Activated T-helper 1 cell treated with anti-CD3 and anti-CD28 coated beads, Interleukin-12 subunit alpha, Interleukin-12 subunit beta, Interleukin-2, Interleukin-4 antibody, amounts not matched to agents 30 ng/mL and 10 ng/mL and 1 ng/mL, durations not matched to agents 14 hours and 24 hours and 36 hours (primary cell): ENCODE measurements at places on chromosomes 1 and 21. TPM values are rescaled to one million over a fixed set of nuclear protein-coding genes. Genes with fewer than 3 reads are reported as not detected.

DNA sequence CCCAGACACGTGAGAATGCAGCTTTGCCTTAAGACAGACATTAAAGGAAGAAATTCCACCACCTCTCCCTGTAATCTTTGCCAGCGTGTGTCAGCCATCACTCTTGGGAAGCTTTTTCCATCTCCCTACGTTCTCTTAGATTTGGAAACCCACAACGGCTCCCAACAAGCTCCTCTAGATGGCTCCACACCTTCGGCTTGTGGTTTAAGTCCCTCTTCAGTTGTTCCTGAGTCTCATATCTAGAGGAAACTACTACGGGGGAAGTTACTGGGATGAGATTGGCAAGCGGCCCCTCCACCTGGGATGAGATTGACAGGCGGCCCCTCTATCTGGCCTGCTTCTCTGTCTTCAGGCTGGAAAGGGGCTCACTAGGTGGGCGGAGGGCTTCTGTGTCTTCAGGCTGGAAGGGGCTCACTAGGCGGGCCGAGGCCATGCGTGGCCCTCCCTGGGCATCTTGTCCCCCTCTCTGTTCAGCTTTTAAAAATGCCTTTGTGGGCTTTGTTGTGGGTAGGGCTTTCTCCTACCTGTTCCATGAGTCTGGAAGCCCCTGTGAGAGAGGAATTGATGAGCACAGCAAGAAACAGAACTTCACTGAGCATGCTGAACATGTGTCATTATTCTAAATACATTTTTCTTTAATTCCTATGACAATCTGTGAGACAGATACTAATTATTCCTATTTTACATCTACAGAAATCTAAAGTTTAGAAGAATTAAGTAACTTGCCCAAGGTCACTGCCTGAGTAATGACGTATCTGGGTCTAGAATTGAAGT is 670.5 kb downstream of the KIF26B start:
- H3K4me1 ChIP-seq, result no peaks in the 10 kb centered on the region
- H3K36me3 ChIP-seq, result no peaks in the 10 kb centered on the region
- no peaks in the 10 kb centered on the region for H3K27me3 ChIP-seq
- no peak overlapping the region for H3K27ac ChIP-seq
- no peak for DNase-seq

- H3K27ac ChIP-seq, result no peak overlapping the region
- peaks cover 4% of the 10 kb centered on the region for H3K4me1 ChIP-seq
- no peak for DNase-seq
- no peaks in the 10 kb centered on the region for H3K36me3 ChIP-seq
Observed at GRCh38 chr1:150529017-150529416, 13.5 kb downstream of the FALEC start.

GRCh38 chr1:79667848-79668696 is 661.5 kb upstream of the ADGRL4 start:
- no peaks in the 10 kb centered on the region for H3K4me1 ChIP-seq
- H3K27me3 ChIP-seq, result no peaks in the 10 kb centered on the region
- H3K27ac ChIP-seq, result no peak overlapping the region
- no peaks in the 10 kb centered on the region for H3K36me3 ChIP-seq

GRCh38 chr1:68377098-68377497 is 72.7 kb downstream of the RPE65 start:
- no peak overlapping the region for H3K27ac ChIP-seq
- DNase-seq, result no peak
- no peaks in the 10 kb centered on the region for H3K4me1 ChIP-seq
- no peak overlapping the region for H3K4me3 ChIP-seq
- H3K36me3 ChIP-seq, result no peaks in the 10 kb centered on the region

- H3K36me3 ChIP-seq, result peaks cover 12% of the 10 kb centered on the region
- DNase-seq, result peak; percentile 70
- peak overlapping the region; percentile 96 for H3K27ac ChIP-seq
- H3K4me3 ChIP-seq, result peak overlapping the region; percentile 58
Observed at GRCh38 chr1:209651138-209651587, 1.1 kb downstream of the LAMB3 start.

DNA sequence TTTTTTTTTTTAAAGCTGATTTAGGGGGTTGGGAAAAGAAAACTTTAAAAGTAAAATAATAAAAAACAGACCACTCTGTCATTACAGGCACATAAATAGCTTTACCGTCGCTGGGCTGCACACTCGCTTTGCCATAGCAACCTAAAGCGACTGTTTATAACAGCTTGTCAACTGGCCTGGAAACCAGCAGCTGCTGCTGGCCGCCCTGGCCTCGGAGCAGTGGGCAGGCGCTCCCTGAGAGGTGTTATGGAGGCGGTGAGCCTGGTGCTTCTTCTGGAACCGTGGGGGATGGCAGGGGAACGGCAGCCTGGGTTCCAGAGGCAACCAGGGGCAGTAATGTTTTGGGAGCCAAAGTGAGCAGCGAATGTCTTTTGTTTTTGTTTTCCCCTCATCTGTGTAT is 45.7 kb downstream of the ATP2B4 start:
- peaks cover 70% of the 10 kb centered on the region for H3K4me1 ChIP-seq
- no peak for DNase-seq
- H3K4me3 ChIP-seq, result peak overlapping the region; percentile 50
- no peaks in the 10 kb centered on the region for H3K27me3 ChIP-seq

DNA sequence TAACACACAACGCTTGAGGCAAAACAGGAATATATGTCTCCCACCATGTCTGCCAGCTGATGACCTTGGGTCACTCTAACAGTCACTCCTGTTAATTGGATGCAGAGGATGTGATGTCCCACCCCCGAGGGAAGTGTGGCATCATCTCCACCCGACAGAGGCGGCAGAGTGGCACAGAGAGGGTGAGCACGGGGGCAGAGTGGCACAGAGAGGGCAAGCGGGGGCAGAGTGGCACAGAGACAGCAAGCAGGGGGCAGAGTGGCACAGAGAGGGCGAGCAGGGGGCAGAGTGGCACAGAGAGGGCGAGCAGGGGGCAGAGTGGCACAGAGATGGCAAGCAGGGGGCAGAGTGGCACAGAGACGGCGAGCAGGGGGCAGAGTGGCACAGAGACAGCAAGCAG is 44.3 kb downstream of the DISP3 start:
- H3K27me3 ChIP-seq, result no peaks in the 10 kb centered on the region
- no peak overlapping the region for H3K4me3 ChIP-seq

- peaks cover 29% of the 10 kb centered on the region for H3K4me1 ChIP-seq
- no peak overlapping the region for H3K4me3 ChIP-seq
- H3K27me3 ChIP-seq, result peaks cover 11% of the 10 kb centered on the region
- no peak for DNase-seq
Observed at GRCh38 chr1:200139661-200140250, 112.2 kb downstream of the NR5A2 start.

GRCh38 chr21:33055991-33056390 is 13.9 kb upstream of the OLIG1 start:
- no peak overlapping the region for H3K27ac ChIP-seq
- H3K36me3 ChIP-seq, result no peaks in the 10 kb centered on the region
- DNase-seq, result no peak
- H3K27me3 ChIP-seq, result peaks cover 16% of the 10 kb centered on the region
- no peak overlapping the region for H3K4me3 ChIP-seq
- no peaks in the 10 kb centered on the region for H3K4me1 ChIP-seq

GRCh38 chr1:98304888-98305287 is 356.6 kb upstream of the SNX7 start:
- no peaks in the 10 kb centered on the region for H3K4me1 ChIP-seq
- DNase-seq, result no peak
- H3K36me3 ChIP-seq, result no peaks in the 10 kb centered on the region
- H3K4me3 ChIP-seq, result no peak overlapping the region
- H3K27ac ChIP-seq, result no peak overlapping the region

- no peak overlapping the region for H3K4me3 ChIP-seq
- peaks cover 7% of the 10 kb centered on the region for H3K27me3 ChIP-seq
- no peak overlapping the region for H3K27ac ChIP-seq
- no peak for DNase-seq
Observed at GRCh38 chr1:237503292-237503691, 387.4 kb downstream of the ZP4 start.

GRCh38 chr1:43442756-43443155 is 11.0 kb downstream of the HYI start:
- no peak overlapping the region for H3K4me3 ChIP-seq
- no peaks in the 10 kb centered on the region for H3K27me3 ChIP-seq
- no peak overlapping the region for H3K27ac ChIP-seq
- DNase-seq, result no peak

DNA sequence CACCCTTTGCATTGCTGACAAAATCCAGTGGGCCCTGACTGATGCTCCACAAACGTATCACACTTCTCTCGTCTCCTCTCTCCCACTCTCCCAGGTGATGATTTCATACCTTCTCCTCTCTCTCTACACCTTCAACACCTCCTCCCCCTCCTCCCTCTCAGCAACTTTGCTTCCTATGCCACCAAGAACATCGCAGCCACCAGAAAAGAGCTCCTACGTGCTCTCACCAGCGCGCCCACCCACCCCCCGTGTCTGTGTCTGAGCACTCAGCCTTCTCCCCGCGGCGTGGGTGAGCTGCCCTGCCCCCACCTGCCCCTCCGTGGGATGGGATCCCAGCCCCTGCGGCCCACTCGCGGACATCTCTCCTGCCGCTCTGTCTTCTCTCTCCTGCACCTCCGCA is 55.1 kb upstream of the COX20 start:
- H3K4me1 ChIP-seq, result no peaks in the 10 kb centered on the region
- no peaks in the 10 kb centered on the region for H3K36me3 ChIP-seq
- H3K27ac ChIP-seq, result no peak overlapping the region
- H3K27me3 ChIP-seq, result no peaks in the 10 kb centered on the region
- no peak for DNase-seq
- H3K4me3 ChIP-seq, result no peak overlapping the region

DNA sequence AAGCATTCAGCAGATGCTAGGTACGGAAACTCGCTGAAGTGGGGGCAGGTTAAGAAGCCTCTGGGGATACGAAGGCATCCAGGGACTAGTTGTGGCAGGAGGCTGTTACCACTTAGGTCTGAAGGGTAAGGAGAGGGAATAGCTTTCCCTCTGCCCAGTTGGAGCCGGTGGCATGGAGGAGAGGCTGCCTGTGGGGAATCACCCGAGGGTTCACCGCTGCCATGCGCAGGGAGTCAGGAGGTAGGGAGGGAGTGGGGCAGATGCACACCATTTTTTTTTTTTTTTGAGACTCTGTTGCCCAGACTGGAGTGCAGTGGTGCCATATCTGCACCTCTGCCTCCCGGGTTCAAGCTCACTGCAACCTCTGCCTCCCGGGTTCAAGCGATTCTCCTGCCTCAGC is 6.1 kb downstream of the PCSK9 start:
- DNase-seq, result no peak
- H3K4me3 ChIP-seq, result no peak overlapping the region
- H3K36me3 ChIP-seq, result no peaks in the 10 kb centered on the region
- H3K4me1 ChIP-seq, result no peaks in the 10 kb centered on the region
- H3K27ac ChIP-seq, result no peak overlapping the region
- peaks cover 25% of the 10 kb centered on the region for H3K27me3 ChIP-seq

- H3K36me3 ChIP-seq, result no peaks in the 10 kb centered on the region
- no peak overlapping the region for H3K4me3 ChIP-seq
- H3K4me1 ChIP-seq, result no peaks in the 10 kb centered on the region
- H3K27ac ChIP-seq, result no peak overlapping the region
- H3K27me3 ChIP-seq, result no peaks in the 10 kb centered on the region
Observed at GRCh38 chr1:57860931-57861565, 437.2 kb upstream of the DAB1 start.

DNA sequence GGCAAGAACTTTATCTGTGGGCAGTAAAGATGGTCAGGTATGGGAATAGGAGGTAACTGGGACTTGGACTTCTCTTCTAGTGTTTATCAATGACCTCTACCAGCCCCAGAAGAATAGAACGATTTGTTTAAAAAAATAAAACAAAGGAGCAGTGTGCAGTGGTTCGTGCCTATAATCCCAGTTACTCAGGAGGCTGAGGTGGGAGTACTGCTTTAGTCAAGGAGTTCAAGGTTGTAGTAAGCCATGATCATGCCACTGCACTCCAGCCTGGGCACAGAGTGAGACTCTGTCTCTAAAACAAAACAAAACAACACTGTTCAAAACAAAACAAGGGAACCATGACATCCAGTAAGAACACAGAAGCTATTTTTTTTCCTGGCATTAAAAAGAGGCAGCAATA is 4.3 kb downstream of the RNF19B start:
- H3K4me3 ChIP-seq, result peak overlapping the region; percentile 64
- peaks cover 40% of the 10 kb centered on the region for H3K36me3 ChIP-seq
- H3K4me1 ChIP-seq, result peaks cover 62% of the 10 kb centered on the region

DNA sequence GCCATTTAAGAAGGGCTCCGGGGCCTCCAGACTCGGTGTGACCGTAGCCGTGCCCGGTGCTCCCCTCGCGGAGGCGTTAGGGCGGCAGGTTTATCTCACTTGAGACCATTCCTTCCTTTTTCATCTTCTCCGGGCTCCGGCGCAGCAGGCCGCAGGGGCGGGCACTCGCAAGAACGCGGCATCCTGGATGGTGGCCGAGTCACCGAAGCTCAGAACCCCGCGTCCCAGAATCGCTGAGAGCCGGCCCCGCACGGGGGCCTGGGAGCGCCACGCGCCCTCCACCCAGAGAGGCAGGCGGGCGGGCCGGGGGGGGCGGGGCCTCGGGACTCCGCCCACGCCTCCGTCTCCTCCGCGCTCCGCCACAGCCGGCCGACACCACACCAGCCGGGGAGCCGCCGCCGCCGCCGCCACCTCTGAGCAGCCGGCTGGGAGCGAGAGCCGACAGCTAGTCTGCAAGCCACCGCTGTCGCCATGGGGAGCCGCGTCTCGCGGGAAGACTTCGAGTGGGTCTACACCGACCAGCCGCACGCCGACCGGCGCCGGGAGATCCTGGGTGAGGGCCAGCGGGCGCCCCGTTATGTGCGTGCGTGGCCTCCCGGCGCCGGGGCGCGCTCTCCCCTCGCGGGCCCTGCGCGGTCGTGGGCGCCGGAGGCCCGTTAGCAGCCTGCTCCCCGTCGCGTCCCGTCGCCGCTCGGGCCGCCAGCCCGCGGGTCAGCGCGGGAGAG is at the start of gene DEGS1:
DEGS1 (plus strand) TSS at position 375 of the 725 bp plus-strand sequence; CDS start at position 472, 97 bp downstream.
- H3K27ac ChIP-seq, result peak within 1 kb of the TSS; percentile 93
- H3K4me3 ChIP-seq, result peak within 1 kb of the TSS; percentile 96
- H3K36me3 ChIP-seq, result peaks cover 21% of the 10 kb centered on the region
- H3K27me3 ChIP-seq, result peaks cover 3% of the 10 kb centered on the region
- peak; percentile 80 for DNase-seq

GRCh38 chr1:10975567-10976326 is 36.7 kb upstream of the TARDBP start:
- peaks cover 18% of the 10 kb centered on the region for H3K27me3 ChIP-seq
- H3K36me3 ChIP-seq, result no peaks in the 10 kb centered on the region
- no peak for DNase-seq
- no peak overlapping the region for H3K4me3 ChIP-seq

DNA sequence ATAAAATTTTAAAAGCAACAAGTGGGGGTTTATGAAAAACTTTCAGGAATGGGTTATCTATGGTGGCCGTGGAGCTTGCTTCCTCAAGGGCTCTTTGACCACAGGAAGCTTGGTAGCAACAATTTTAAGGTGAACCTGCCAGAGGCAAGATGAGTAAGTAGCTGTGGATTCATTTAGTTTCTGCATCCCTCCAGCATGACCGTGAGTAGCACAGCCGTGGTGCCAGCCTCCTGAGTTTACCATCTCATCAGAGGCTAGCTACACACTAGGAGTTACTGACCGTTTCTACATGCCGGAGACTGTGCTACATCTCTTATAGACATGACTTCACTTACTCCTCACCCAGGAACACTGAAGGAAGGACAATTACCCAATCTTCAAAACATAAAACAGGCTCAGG is 30.1 kb upstream of the PLEKHG5 start:
- H3K27ac ChIP-seq, result no peak overlapping the region
- H3K36me3 ChIP-seq, result peaks cover 15% of the 10 kb centered on the region
- H3K4me1 ChIP-seq, result no peaks in the 10 kb centered on the region
- H3K4me3 ChIP-seq, result no peak overlapping the region

Gene SEMA4A
- total RNA-seq, result 8.8 and 9.0 TPM in 2 replicates

Gene MRPS14
- total RNA-seq, result 29.2 and 29.9 TPM in 2 replicates

Gene GNPAT
- 41.7 and 43.1 TPM in 2 replicates for total RNA-seq

Gene MX2
- 8.2 and 9.4 TPM in 2 replicates for total RNA-seq

Gene SPATA46
- total RNA-seq, result not detected in 2 replicates

Gene PIGC
- total RNA-seq, result 22.6 and 23.3 TPM in 2 replicates

Gene NPHS2
- total RNA-seq, result not detected in 2 replicates

Gene GNG4
- total RNA-seq, result 103 and 109 TPM in 2 replicates

Gene VAMP4
- total RNA-seq, result 8.8 and 10.4 TPM in 2 replicates

Gene KCNA3
- 38.1 and 42.2 TPM in 2 replicates for total RNA-seq

Gene DNASE2B
- total RNA-seq, result not detected in 2 replicates
